ENCODE measurements at places on chromosomes 6 and 20.

GRCh38 chr6:162404951-162405350 lies 322.6 kb downstream of the PRKN start:
- DNase-seq: no peak

GRCh38 chr6:128152551-128152950 lies 251.7 kb upstream of the THEMIS start:
- DNase-seq: no peak

- no peak for DNase-seq
Observed at GRCh38 chr6:45827952-45828530, 187.6 kb downstream of the CLIC5 start.

DNA sequence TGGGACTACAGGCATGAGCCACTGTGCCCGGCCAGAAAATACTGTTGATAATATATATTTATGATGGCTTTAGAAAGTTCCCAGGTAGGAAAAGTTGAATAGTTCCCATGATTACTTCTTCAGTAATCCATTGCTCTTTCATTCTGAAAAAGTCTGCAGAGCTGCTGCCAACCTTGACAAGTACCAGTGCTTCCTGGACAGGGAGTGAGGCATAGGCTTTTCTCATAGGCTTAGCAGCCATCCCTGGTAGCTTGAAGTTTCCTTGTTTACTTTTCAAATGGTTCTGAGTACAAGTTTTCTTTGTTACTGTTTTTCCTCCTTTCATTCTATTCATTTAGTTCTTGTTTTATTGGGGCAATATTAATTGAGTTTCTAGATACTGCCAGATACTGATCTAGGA lies 7.8 kb downstream of the RWDD1 start:
- DNase-seq: no peak

GRCh38 chr20:14536738-14537137 lies 199.3 kb upstream of the FLRT3 start:
- no peak for DNase-seq

DNA sequence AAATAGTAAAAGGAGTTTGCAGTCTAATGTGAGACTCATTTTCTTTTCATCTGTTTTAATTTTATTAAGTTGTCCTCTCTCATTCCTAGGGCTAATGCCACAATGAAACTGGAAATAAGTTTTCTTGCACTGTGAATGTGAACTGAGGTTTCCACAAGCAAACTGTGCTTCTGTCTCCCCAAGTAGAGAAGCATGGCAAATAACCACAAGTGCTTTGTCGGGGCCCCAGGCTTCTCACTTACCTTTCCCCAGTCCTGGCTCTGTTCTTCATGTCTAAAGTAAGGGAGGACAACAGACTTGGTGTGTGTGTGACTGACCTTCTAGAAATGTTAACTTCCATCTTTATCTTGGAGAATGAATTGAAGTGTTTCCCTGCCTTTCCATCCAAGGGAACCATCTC lies 80.8 kb downstream of the CBFA2T2 start:
- no peak for DNase-seq

GRCh38 chr20:62080249-62080990 lies 14.7 kb upstream of the TAF4 start:
- DNase-seq: no peak

- peak; percentile 8 for DNase-seq
Observed at GRCh38 chr6:119348096-119348747, 1.3 kb downstream of the MAN1A1 start.

- peak; percentile 51 for DNase-seq
Observed at GRCh38 chr6:14129575-14129974, 12.0 kb downstream of the CD83 start.

DNA sequence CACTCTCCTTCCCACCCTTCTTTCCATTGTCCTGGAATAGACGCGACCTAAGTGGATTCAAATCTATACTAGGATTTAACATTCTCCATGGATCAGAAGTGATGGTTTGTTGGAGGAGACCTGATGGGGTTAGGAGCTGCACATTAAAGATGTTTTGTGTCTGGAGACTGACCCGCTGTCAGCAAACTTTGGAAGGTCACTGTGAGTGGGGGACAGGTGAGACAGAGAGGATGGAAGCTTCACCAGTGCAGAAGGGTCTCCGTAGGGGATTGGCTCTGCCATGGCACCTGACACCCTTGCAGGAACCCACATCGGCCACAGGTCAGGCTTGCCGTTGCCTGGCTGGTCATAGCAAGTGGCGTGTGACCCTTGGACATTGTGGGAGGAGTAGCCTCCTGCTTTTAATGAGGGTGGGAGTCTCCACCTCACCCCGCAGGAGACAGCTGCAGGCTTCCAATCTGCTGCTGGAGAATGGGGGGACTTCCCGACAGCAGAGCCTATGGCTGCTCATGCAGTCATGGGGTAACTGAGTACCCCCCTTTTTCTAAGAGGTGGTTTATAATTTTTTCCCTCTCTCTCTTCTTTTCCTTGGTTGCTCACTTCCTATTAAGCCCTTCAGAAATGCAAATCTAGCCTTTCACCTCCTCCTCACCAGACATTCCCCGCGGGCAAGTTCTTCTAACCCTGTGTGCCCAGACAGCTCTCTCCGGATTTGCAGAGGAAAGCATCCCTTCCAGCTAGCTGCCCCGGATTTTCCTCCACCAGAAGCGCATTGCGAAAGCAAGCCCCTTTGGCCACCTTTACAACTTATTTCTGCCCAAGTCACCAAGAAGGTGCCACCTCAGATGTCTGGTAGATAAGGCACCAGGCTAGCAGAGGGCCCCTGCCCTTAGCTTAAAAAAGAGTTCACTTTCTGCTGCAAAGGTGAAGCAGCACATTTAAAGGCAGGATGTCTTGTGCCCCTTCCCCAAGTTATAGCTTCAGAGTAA lies 53.5 kb downstream of the DACT2 start:
- DNase-seq: no peak

GRCh38 chr6:168206186-168206585 lies 113.4 kb downstream of the DACT2 start:
- no peak for DNase-seq

DNA sequence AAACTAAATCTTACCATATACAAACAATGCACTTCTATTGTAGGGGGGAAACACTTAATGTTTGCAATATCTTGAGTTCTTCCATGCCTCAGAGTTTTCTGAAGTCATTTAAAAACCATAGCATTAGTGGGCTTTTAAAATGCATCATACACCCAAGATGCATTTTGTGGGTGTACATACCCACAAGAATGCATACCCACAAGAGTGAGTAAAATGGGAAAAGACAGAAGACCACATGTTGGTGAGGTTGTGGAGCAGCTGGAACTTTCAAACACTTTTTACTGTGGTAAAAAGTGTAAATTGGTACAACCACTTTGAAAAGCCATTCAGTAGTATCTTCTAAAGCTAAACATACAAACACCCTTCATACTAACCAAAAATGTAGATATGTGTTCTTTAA lies 57.5 kb downstream of the CYB5R4 start:
- DNase-seq: peak; percentile 41

GRCh38 chr6:43428874-43429273 lies 1.5 kb downstream of the ABCC10 start:
- no peak for DNase-seq

- no peak for DNase-seq
Observed at GRCh38 chr6:52310932-52311331, 26.4 kb upstream of the MCM3 start.

DNA sequence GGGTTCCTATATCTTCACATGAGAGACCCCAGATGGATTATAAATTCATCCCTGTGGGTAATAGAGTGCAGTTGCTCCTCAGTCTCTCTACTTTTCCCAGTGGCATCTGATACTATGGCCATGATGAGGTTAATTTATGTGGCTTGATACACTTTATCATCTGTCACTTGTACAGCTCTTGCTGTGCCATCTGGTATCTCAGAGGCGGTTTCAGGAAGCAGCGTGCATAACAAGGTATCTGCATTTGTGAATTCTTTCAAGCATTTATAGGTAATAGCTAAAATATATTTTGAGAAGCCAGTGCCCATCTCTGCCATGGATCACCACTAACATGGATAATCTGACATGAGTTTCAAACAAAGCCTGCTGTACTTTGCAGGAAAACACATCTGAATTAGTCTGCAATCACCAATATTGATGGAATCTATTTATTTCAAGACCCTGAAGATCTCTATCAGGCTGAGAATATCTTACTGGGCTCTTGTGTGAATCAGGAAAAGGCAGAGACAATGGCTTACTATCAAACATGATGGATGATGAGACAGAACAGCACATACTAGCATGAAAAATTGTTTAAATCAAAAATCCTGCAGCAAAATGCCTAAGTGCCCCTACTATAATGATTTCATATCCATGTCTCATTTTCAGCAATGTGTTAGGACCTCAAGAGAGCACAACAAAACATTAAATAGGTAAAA lies 548.7 kb upstream of the MAP3K7 start:
- no peak for DNase-seq

GRCh38 chr6:137099689-137100403 lies 55.1 kb upstream of the IL20RA start:
- DNase-seq: no peak

DNA sequence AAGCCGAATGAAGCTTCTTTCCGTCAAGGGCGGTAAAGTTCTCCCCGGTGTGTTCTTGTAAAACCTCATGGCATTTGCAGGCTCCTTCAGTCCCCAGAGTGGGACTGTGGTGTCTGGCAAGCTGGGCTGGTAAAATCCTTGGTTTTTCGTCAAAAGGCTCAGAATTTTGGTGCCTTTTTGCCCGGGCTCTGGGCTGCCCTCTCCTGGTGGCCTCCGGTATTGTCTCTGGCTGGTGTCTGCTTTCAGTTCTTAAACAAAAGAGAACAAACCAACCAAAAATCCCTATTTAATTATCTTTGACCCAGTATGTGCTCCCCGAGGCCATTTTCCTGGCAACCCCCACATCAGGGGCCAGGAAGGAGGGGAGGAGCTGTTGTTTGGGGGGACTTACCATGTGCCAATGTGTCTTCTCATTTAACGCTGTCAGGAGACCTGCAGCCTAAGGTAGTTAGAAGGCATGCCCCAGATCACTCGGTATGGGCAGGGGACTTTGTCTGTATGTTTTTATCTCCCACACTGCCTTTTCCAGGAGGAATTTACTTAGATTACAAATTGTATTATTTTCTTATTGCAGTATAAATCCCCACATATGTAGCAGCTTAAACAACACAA lies 11.1 kb downstream of the CDH4 start:
- peak; percentile 31 for DNase-seq

GRCh38 chr20:61764471-61765025 lies 301.1 kb downstream of the TAF4 start:
- DNase-seq: no peak

GRCh38 chr6:1310628-1311399 lies 1.1 kb upstream of the FOXQ1 start:
- DNase-seq: no peak

- DNase-seq: no peak
Observed at GRCh38 chr6:118494091-118494490, 54.0 kb upstream of the PLN start.

DNA sequence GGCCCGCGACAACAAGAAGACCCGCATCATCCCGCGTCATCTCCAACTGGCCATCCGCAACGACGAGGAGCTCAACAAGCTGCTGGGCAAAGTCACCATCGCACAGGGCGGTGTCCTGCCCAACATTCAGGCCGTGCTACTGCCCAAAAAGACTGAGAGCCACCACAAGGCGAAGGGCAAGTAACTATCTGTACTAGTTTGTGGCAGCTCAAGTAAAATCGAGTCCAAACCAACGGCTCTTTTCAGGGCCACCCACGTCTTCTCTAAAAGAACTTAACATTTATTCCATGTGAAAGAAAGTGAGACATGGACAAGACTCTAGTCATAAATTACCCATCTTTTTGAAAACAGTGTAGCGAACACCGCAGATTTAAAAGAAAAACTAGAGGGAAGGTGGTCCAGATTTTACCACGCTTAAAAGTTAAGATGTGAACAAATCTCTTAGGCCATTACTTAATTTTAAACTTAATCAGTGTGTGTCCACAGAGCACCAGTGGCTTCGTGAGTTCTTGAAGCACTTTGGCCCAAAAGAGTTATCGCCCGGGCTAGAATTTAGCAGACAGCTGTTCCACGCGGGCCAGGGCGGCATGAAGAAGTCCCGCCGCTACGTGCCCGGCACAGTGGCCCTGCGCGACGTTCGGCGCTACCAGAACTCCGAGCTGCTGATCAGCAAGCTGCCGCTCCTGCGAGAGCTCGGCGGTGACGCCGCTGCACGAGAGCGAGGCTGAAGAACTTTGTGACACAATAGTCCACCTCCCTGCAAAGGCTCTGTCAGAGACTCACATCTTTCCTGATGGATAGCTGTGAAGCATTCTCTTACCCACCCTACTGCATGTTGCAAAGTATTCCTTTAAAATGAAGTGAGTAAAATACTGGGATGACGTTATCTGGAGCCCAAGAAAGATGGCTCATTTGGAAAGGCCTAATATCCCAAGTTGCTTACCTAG lies 113.9 kb upstream of the PRSS16 start:
- peak; percentile 78 for DNase-seq

GRCh38 chr20:62980970-62981369 lies 25.8 kb downstream of the BHLHE23 start:
- peak; percentile 16 for DNase-seq

GRCh38 chr20:7155282-7155681 lies 387.8 kb downstream of the BMP2 start:
- no peak for DNase-seq

DNA sequence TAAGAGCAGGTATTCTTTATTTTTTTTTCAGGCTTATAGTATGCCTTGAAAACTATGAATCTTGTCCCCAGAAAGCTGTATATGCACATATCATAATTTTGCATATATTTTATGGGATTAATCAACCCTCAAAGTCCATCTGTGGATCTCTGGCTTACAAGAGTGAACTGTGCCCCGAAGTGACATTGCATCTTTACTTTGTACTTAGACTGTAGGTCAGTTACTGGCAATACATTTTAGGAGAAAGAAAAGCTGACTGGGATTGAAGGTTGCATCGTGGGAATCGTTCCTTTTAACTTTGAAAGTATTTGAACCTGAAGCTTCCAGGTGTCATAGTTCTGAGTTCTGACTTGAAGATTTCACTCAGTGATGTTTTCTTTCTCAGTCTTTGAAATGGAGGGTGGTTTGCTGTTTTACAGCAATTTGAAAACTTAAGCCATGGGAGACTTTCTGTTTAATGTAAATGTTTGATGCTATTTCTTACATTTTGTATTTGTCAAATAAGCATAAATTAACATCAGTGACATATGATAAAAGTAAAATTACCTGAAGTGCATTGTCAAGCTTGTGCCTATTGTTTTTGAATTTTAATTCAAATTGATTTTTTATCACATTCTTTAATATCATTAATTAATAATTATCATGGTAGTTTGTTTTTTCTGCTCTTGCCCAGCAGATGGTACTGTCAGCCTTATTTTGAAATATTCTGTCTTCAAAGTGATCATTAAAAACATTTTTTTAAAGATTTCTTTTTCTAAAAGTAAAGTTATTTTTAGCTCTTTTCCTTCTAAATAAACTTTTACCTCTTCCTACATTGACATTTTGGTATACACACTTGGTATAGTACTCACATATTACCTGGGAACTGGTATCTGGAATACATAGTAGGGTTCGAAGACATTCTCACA lies 29.0 kb downstream of the L3MBTL3 start:
- no peak for DNase-seq

GRCh38 chr6:22343864-22344263 lies 47.0 kb upstream of the PRL start:
- DNase-seq: no peak

- peak; percentile 11 for DNase-seq
Observed at GRCh38 chr6:38933426-38933825, 115.2 kb upstream of the GLP1R start.

Data from EL (cell line).